ENCODE measurements at places on chromosomes 16 and 17. TPM values are rescaled to one million over a fixed set of nuclear protein-coding genes. Genes with fewer than 3 reads are reported as not detected.

GRCh38 chr17:67863624-67864247, 38.4 kb downstream of the BPTF start:
- H3K27me3 ChIP-seq = no peaks in the 10 kb centered on the region
- no peak overlapping the region for H3K4me3 ChIP-seq
- no peak overlapping the region for H3K27ac ChIP-seq
- DNase-seq = no peak

- no peak overlapping the region for H3K27ac ChIP-seq
- no peak overlapping the region for H3K4me3 ChIP-seq
- peaks cover 12% of the 10 kb centered on the region for H3K4me1 ChIP-seq
- peaks cover 13% of the 10 kb centered on the region for H3K36me3 ChIP-seq
Observed at GRCh38 chr17:78991017-78991738, 11.5 kb upstream of the LGALS3BP start.

The TEDC2 gene
- 3.9 TPM for total RNA-seq

The ZFP3 gene
- total RNA-seq = 0.29 TPM
